ENCODE measurements at places on chromosomes 5 and 9.

GRCh38 chr5:40381676-40382363 is 297.9 kb upstream of the PTGER4 start:
- no peak for DNase-seq

GRCh38 chr5:7321724-7322123 is 74.2 kb upstream of the ADCY2 start:
- DNase-seq, result peak; percentile 49

DNA sequence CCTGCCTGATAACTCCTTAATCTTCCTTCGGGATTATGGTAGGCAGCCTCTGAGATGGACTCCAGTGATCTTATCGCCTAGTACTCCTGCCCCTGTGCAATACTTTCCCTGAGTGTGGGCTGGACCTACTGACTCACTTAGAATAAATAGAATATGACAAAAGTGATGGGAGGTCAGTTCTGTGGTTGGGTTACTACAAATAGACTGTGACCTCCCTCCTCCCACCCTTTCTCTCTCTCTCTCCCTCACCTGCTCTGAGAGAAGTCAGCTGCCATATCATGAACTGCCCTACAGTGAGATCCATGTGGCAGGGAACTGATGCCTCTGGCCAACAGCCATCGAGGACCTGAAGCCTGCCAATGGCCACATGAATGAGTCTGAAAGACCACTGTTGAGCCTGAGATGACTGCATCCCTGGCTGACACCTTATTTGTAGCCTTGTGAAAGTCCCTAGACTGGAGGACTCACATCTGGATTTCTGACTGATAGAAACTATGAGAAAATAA is 31.7 kb downstream of the NRG2 start:
- no peak for DNase-seq

- no peak for DNase-seq
These were observed 24.8 kb upstream of the ALDH1A1 start for GRCh38 chr9:72977670-72978069.

DNA sequence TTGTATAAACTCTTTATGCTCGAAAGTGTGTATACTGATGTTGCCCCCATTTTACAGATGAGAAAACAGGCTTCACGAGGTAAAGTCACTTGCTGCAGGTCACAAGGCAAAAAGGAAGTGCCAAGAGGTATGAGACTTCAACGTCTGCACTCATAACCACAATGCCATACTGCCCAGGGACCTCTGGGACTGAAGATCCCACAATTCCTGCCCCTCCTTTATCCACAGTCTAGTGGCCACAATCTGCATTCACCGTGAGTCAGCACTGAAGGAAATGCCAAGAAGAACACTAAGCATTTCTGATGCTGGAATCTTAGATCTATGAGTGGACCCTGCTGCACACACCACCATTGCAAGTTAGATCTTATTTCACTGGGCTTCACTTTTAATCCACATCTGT is 37.3 kb downstream of the MED27 start:
- peak; percentile 79 for DNase-seq

GRCh38 chr9:3576328-3576727 is 50.5 kb upstream of the RFX3 start:
- DNase-seq, result no peak

GRCh38 chr9:94135222-94135621 is 51.0 kb downstream of the PTPDC1 start:
- peak; percentile 93 for DNase-seq

- DNase-seq, result no peak
These were observed 211.4 kb downstream of the CWC27 start for GRCh38 chr5:64980176-64980575.

DNA sequence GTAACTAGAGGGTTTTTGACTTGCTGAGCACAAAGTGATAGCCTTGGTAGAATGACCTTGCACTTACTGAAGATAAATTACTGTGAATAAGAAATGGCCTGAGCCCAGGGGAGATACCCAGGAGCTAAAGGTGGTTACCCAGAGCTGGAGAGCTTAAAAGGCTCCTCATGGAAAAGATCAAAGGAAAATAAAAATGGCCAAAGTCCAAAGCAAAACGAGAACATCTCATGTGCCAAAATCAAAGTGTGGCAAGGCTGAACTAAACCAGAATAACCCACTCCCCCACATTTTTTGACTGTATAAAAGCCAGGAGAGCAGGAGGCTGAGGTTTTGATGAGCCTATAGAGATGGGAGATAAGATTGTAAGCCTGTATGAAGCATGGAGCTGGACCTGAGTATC is 14.4 kb downstream of the IDNK start:
- DNase-seq, result no peak

- DNase-seq, result no peak
These were observed 8.5 kb downstream of the GRHPR start for GRCh38 chr9:37430841-37431597.

DNA sequence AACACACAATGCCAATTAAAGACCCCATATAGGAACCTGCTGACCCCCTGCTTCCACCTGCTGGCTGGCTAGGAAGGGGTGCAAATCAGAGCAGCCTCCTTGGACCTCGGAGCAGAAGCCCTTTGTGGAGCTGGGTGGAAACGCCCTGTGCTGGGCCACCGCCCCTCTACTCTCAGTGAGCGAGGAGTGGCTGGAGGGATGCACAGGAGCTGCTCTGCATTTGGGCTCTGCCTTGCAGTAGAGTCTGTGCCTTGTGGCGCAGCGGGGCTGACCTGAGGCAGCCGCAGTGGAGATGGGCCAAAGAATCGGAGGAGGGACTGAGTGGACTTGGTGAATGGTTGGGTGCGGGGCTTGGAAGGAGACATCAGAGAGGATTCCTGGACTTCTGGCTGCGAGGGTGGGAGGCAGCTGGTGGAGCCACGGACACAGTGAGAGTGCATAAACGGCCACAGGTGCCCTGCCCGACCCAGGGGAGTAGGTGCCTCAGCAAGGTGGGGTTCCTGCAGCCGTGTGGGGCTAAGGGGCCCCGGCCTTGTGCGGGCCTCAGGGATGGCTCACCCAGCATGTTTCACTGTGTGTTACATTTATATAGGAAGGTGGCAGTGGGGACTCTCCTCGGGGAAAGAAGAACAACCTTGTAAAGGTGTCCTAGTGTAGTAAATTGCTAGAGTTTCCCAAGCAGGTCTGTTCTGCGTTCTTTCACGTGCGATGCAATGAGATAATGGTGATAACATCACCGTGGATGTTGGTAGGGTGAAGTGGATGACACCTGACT is 14.1 kb upstream of the IRX4 start:
- no peak for DNase-seq

GRCh38 chr9:72733895-72734294 is 212.5 kb downstream of the TMC1 start:
- no peak for DNase-seq

DNA sequence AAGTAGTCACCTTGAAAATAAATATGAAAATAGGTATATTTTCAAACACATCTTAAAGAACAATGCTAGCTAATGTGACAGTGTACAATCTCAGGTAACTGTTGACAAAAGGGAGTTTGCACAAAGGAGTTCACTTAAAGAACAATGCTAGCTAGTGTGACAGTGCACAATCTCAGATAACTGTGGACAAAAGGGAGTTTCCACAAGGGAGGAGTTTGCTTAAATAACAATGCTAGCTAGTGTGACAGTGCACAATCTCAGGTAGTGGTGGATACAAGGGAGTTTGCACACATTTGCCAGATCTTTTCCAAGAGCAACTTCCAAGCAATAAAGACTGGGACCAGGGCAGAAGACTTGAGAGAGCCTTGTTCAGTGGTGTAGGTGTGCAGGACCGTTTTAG is 442.9 kb upstream of the FTMT start:
- DNase-seq, result no peak

DNA sequence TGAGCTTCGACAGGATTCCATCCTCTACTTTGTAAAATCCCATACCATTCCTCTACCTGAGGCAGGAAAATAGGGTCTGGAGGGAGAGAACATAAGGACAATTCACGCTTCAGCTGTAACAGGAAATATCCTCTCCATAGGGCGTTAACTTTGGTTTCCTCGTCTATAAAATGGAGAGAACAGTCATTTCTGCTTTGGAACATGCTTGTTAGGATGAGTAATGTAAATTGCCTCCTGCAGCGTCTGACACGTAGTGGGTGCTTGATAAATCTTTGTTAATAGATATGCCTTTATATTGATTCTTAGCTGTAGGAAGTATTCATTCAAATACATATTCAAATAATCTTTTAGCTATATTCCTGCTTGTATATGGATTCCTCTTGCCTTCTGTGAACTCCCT is 711 bp upstream of the SUB1 start:
- no peak for DNase-seq

GRCh38 chr5:71706906-71707305 is 12.2 kb upstream of the CARTPT start:
- DNase-seq, result no peak

GRCh38 chr9:33165263-33166151 is 1.6 kb downstream of the B4GALT1 start:
- peak; percentile 81 for DNase-seq

Measured in fibroblast of the conjunctiva (primary cell).